Putamen (tissue), 1 donor: ENCODE measurements at places on chromosomes 7 and 10.

DNA sequence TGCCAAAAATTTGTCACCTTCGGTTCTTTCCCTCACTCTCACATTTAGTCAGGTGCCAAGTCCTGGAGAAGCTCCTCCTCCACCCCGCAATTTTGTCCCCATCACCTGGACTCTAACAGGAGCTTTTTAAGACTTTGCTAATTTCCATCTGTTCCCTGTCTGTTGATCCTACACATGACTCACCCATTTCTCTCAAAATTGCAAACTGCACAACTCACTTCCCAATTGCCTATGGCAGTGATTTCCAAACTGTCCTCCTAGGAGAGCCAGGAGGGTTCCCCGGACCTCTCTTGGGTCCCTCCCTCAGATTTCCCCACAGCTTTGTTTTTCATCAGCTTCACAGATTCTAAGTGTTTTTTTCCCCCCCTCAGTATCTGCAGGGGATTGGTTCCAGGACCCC, 120.3 kb downstream of the WNT2 start:
- DNase-seq: no peak

- no peak for DNase-seq
Measured at GRCh38 chr7:50153148-50153547, 60.1 kb upstream of the ZPBP start.

DNA sequence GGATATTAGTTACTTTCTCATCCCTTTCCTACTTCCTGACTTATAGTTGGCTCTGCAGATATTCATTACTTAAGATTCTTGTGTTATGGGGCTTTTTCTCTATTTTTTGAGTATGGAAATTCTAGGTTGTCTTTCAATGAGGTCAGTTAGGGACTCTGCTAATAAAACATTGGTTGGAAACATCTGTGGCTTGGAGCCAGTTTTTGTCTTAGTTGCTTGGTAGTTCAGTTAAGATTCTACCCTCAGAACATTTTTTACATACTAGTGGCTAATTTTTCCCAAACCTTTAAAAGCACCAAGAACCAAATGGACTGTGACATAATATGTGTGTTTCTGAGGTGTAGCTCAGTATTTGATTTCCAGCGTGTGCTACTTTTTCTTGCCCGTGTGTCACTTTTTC, 305.6 kb upstream of the FZD1 start:
- DNase-seq: no peak

GRCh38 chr10:20836401-20836800, 60.7 kb downstream of the NEBL start:
- no peak for DNase-seq

- DNase-seq: no peak
Measured at GRCh38 chr7:130872341-130872740, 138.3 kb upstream of the KLF14 start.

GRCh38 chr7:101845974-101846373, 28.5 kb downstream of the CUX1 start:
- no peak for DNase-seq

DNA sequence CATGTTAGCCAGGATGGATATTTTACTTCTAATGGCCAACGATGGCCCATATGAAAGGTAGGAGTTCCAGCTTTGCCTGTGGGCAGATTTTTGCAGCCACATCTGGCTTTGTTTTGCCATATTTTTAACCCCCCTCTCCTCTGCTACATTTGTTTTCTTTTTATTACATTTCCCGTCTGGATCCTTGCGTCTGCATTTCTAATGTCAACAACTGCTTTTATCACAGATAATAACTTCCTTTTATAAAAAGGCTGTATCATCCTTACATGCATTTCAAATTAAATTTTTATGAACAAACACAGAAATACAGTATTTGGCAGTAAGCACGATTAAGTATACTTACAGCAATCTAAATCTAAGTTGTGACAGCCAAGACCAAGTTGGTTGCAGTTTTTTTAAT, 156.0 kb downstream of the BAMBI start:
- DNase-seq: no peak

- no peak for DNase-seq
Measured at GRCh38 chr7:17495655-17496394, 197.4 kb downstream of the AHR start.

- DNase-seq: no peak
Measured at GRCh38 chr7:84914598-84914997, 272.3 kb downstream of the SEMA3D start.

DNA sequence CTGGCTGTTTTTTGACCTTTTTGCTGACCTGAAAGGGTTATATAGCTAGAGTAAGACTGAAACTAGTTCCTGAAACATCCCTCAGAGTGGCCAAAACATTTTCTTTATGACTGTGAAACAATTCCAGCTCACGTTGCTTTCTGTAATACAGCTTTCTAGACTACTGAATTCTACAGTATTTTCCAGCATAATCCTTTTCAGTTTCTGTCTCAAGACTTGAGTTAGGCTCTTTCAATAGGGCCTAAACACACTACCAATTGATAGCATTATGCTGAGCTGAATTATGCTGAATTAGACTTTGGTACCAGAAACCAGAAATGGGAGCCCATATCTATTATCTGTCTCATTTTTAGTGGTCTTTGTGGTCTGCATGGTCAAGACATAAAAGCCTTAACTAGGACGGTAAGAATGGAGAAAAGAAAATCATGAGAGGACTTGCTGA, 72.6 kb downstream of the EPDR1 start:
- no peak for DNase-seq

GRCh38 chr10:116226053-116226452, 47.0 kb downstream of the GFRA1 start:
- DNase-seq: no peak

- DNase-seq: no peak
Measured at GRCh38 chr10:33521062-33521461, 186.6 kb upstream of the NRP1 start.

GRCh38 chr10:78811174-78811573, 257.6 kb upstream of the ZMIZ1 start:
- no peak for DNase-seq

DNA sequence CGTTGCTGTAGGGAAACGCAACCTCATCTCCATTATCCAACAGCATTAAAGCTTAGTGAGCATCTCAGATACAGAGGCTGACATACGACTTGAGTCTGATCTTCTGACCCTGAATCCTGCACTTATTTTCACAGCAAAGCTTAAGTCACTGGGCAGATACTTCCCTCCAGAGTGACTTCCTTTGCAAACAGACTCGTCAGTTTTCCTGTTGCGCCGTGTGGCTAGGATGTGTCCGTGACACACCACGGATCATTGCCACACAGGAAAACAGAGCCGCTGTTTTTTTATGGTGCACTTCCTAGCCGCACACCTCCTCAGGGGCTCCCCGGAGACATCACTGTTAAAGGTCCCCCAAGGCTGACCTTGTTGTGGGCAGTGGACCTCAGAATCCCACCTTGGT, 94.9 kb upstream of the MKI67 start:
- no peak for DNase-seq

DNA sequence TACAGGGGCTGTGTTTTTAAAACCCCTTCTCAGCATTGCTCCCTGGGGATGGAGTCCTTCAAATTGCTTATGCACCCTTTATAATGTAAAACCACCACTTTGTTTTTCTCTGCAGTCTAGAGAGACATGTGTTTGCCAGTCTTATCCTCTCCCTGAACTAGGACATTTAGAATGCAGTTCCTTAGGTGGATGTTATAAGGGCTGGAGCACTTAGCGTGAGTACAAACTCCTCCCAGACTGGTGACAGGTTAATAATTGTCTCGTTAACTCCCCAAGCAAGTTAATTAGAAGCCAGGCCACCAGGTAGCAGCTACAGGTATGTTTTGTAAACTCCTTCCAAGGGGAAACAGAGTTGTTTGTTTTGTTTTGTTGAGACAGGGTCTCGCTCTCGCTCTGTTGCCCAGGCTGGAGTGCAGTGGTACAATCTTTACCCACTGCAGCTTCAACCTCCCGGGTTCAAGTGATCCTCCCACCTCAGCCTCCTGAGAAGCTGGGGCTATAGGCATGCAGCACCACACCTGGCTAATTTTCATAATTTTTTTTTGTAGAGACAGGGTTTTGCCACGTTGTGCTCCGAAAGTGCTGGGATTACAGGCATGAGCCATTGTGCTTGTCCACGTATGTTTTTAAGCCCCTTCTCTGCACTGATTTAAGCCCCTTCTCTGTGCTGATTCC, 100.2 kb downstream of the FAM107B start:
- no peak for DNase-seq

DNA sequence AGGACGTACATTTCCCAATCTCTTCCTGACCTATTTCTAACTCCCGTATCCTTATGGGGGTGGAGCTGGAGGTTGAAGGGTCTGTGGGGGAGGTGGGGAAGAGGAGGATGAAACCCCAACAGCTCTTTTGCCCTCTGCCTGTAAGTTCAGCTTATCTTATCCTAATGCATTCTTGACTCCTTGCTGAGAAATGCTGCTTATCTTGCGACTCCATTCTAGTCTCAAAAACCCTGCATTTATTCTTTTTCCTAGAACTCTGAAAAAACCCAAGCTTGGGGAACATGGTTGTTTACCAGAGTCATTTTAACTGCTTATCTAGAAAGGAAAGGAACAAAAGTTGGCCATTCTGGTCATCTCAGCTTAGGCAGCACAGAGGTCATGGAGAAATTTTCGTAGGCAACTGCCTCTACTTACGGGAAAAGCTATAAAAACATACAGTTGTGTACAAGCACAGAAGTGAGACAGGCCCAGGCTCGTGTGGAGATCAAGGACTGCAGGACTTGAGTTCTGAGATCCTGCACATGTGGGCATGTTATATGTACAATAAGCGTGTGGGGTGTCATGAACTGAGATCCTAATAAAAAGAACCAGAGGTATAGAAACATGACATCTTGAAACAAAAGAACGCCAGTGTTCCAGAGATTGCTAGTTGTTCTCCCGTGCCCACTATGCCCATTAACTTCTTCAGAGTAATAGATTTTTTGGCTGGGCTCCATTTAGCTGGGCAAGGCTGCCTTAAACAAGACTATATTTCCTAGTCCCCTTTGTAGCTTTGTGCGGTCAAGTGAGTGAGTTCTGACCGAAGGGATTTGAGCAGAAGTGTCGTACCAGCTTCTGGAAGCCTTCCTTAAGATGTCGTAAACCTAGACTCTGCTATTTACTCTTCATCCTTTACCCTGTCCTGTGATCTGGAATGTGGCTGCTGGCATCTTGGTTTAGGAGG, 9.6 kb downstream of the INMT start:
- no peak for DNase-seq

DNA sequence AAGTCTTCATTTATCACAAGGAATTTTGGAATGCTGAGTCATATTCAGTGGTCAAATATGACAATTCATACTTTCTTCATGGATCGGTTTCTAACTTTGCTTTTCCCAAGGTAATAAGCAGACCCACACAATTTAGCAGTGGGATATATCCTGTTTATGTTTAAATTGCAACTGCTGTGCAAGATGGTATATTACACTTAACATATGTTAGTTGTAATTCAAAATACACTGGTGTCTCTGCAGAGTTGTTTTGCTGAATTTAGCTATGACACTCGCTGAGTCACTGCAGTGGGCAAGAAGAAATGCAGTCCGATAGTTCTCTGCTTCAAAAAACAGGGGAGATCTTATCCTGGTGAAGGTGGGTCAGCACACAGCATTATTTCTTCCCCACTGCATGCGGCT, 194.8 kb upstream of the PTN start:
- DNase-seq: no peak

GRCh38 chr7:49397750-49398149, 375.7 kb upstream of the VWC2 start:
- DNase-seq: no peak

DNA sequence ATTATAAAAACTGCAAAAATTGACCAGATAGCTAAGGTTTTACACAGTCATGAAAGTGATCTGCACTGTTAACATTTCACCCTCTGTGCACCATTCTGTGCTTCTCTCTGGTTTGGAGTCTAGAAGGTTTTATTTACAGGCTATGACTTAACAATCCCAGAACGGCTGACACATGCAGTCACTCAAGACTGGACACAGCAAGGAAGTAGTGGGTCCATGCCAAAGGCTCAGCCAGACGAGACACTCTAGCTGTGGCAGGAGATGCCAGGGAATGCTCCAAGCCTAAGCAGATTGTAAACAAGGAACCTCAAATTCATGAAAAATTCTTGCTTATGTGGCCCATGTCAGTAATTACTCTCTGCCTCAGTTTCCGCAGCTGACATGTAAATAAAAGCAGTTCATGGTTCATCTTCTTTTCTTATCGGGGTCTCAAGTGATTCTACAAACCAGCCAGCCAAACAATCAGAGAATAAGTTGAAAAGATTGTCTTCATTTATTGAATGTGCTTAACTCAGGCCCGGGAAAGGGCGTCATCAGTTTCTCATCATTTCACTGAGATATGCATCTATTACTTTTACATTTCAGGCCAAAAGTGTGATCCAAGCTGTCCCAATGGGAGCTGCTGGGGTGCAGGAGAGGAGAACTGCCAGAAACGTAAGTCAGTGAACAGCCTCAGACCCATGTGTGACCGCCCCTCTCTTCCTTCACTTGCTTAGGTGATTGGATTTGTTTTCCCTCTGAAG, 132.1 kb downstream of the EGFR start:
- DNase-seq: no peak

- DNase-seq: no peak
Measured at GRCh38 chr7:15651693-15652092, 34.8 kb downstream of the MEOX2 start.

DNA sequence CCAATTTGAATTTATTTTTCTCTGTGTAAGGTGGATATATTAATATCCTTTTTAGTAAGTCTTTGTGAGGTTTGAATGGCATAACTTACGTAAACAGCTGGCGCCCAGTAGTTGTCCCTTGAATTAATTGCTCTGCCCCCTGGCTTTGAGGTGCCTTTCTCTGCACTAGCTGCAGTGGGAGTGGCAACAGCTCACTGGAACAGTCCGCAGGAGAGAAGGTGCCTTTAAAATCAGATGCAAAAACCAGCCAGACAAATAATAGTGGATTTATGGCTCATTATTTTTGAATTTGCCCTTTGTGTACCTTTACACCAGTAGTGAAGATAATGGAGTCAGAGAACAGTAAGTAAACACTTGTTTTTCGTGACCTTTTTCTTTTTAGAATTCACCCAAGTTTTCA, 11.8 kb downstream of the FERD3L start:
- DNase-seq: no peak

- no peak for DNase-seq
Measured at GRCh38 chr7:74655768-74656440, 1.6 kb upstream of the GTF2I start.

GRCh38 chr7:143372070-143372469, 9.1 kb upstream of the ZYX start:
- peak; percentile 90 for DNase-seq

DNA sequence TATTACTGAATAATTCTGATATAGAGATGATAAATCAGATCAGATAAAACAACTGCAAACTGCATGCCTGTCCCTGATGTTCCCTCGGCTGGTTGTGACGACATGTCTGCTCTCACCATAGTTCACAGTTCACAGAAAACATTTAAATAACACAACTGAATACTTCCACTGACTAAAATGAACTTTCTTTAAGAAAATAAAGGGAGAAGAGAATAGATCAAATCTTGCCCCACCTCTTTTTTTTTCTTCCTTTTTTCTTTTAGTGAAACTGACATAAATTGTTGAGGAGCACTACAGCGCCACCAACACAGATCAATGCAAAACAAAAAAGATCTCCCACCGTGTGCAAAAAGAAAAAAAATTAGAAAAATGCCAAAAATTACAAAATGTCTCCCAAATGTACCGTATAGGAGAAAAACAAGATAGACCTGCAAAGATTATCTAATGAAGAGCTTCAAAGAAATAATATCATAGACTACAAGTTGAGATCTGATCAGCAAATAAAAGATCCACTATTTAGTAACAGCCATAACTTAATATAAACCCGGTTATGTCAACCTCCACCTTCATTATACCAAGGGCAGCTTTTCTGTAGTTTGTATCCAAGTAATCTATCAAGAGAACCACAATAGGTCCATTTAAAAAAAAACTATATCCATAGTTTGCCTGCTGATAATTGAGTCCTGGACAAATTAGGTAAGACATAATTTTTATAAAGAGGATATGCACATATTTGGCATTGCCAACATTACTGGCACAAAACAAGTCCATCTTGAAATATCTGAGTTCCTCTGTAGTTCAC, 30.7 kb upstream of the EPC1 start:
- peak; percentile 75 for DNase-seq
